ENCODE measurements at places on chromosomes 12 and 14.

DNA sequence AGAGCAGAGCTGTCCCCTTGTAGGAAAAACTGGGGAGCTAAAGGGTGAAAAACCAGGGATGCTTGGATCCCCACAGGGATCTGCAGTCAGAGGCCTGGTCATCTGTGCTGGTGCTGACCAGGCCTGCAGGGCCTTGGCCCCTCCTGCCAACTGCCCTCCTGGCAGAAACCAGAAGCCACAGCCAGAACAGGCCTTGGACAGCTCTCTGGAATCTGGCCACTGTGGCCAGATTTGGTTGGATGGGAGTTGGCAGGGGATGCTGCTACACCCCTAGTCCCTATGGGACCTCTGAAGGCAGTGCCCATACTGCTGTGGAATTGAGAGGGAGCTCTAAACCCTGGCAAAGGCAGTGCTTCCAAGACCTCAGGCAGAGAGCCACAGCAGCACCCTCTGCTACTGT lies 9.2 kb upstream of the GPX2 start:
- no peak for DNase-seq

DNA sequence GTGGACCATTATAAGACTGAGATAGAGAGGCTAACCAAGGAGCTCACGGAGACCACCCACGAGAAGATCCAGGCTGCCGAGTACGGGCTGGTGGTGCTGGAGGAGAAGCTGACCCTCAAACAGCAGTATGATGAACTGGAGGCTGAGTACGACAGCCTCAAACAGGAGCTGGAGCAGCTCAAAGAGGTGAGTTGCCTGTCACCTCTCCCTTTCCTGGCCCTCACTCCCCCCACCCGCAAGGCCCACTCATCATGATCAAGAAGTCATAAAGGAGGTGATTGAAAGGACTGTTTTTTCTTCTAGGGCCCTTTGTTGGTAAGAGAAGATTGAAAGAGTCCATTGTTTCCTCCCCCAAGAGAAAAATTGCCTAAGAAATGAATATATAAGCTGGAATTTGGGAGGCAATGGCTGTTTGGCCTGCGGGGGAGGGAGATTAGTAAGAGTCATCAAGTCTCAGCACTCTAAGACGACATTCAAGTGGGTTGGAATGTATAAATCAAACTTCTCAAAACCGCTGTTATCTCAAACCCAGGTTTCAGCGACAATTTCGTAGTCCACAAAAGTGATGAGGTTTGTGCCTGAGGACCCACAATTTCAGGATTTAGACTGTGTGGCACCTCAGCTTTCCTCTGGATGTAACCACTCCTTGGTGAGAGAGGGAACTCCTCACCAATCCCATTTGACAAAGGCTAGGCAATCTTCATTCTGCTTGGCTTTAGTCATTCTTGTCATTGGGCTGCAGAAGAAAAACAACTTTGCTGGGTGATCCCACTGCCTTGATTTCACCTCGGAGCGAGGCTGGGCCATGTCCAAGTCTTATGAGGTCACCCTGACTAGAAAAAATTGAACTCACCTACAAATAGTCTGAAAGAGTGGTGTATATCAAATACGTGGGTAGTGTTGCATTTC lies 966 bp downstream of the BICD1 start:
- peak; percentile 49 for DNase-seq

DNA sequence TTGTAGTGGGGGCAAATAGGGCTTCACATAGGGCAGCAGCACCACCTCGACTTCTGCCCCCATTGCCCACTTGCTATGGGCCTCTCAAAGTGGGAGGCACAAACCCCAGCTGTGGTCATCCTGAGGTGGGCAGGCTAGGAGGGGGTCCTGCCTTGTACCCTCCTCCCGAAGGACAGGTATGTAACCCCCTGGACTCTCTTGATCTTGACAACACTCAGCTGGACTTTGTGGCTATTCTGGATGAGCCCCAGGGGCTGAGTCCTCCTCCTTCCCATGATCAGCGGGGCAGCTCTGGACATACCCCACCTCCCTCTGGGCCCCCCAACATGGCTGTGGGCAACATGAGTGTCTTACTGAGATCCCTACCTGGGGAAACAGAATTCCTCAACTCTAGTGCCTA lies 8.0 kb downstream of the ARHGAP9 start:
- no peak for DNase-seq

DNA sequence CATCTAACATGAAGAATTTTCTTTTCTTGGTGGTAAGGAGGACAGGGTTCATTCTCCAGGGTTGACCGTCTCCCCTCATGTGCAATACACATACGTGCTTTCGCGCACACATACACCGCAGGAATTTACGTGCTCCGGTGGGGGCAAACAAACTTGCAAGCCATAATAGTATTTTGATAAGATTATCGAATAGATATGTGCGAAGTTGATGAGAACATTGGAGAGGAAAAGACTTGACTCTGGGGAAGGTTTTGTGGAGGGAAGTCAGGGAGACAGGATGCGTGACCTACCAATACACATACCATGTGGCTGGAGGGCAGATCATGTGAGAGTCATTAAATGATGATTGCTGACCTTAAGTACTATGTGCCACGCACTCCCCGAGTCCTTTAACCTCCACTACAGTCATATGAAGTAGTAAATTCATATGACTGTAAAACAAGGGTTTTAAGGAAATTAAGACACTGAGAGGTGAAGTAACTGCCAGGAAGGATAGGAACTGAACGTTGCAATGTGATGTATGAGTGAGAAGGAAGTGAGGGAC lies 921 bp downstream of the RAD51B start:
- DNase-seq = peak; percentile 92

GRCh38 chr14:96320605-96321004 lies 42.5 kb downstream of the ATG2B start:
- DNase-seq = no peak

DNA sequence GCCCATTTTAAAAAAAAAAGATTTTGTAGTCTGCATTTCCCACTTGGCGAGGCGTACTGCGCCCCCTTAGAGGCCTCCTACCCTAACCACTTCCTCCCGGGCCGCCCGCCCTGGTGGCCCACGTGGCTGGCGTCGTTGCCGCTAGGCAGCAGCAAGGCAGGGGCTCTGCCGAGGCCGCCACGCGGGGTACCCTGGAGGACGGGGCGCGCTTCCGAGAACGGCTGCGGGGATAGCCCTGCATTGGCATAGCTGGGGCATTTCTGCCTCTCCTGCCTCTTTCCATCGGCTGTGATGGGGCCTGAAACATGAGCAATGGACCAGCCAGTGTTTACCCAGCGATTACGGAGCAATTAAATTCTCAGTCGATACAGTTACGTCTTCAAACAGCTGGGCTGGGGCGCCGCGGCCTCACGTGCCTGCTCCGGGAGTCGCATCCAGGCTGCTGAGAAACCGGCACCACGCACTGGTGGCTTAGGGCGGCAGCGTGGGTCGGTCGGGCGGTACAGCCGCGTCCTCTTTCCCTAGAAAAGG lies 38.0 kb downstream of the IQSEC3 start:
- peak; percentile 6 for DNase-seq

GRCh38 chr14:99163446-99163845 lies 108.6 kb downstream of the BCL11B start:
- no peak for DNase-seq

DNA sequence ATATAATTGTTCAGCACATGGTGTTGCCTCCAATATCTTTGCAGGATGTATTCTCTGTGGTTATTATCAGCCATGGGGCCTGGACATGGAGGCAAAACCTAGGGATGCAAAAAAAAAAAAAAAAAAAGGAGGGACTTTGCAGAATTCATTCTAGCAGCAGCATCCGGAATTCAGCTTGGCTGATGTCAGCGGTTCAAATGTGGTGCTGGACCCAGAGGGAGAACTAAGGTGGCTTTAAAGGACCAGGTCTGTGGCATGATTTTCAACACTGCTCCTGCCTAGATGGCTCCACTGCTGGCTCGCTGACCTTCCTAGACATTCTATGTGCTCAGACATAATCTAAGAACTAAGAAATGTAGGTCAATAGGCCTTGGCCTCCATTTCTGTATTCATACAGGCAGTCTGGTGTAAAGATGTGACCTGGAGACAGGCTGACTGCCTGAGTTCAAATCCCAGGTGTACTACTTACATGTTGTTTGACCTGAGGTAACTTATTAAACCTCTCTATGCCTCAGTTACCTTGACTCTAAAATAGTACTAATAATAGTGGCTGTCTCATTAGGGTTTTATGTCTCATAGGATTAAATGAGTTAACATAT lies 108.6 kb downstream of the PPM1A start:
- DNase-seq = no peak

DNA sequence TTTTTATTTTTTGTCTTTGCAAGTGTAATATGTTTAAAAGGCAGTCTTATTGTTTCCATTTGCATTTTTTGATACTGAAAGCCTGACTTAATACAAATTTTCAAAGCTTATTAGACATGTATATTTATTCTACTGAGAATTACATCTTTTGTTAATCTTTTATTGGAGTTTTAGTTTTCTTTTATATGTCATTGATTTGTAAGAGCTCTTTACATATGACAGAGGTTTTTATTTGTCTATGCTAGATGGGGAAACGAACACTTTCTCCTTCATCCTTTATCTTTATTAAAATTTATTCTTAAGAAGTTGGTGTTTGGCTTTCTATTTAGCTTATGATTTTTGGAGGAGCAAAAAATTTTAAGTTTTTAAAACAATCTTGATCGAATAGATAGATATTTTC lies 234.4 kb upstream of the SRRM4 start:
- DNase-seq = no peak
